ENCODE measurements at places on chromosomes 12 and 14.

DNA sequence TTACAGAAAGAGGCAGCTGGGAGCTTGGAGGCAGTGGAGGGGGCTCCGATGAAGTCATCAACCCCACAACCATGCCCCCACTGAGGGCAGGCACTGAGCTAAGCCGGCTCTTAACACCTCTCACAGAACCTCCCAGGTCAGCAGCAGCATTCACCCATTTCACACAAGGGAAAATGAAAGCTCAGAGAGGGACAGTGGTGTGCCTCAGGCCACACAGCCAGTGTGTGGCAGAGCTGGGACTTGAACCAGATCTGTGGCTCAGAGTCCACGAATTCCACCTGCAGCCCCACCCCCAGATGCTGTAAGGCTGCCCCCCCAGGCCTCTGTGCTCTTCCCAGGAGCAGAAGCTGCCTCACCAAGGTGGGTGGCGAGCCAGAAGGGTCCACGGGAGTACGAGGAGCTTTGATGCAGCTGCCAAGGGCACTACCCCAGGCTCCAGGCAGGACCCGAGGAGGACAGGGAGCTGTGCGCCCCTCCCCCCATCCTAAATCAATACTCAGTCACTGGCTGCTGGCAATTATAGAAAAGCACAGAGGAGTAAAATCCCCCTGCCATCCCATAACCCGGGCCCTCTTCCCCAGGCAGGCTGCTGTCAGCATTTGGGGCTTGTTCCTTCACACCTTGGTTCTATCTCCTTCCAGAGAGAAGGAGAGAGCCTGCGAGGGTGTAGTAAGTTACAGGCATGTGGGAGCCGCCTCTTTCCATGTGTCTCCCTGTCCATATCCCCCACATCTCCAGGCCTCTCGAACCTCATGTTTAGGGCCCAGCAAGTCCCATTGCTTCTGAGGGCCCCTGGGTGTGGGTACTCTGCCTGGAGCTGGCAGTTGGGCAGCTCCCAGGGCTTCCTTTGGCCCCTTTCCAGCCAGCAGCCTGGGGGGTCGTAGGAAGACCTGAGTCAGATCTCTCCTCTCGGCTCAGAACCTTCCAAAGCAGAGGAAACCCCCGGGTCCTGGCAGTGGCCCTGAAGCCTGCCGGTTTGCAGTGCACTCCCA lies 47.6 kb downstream of the FAM222A start:
- no peak for DNase-seq

GRCh38 chr12:114961491-114961890 lies 277.5 kb upstream of the TBX3 start:
- no peak for DNase-seq

GRCh38 chr14:75771595-75771994 lies 110.5 kb downstream of the TTLL5 start:
- DNase-seq, result no peak

DNA sequence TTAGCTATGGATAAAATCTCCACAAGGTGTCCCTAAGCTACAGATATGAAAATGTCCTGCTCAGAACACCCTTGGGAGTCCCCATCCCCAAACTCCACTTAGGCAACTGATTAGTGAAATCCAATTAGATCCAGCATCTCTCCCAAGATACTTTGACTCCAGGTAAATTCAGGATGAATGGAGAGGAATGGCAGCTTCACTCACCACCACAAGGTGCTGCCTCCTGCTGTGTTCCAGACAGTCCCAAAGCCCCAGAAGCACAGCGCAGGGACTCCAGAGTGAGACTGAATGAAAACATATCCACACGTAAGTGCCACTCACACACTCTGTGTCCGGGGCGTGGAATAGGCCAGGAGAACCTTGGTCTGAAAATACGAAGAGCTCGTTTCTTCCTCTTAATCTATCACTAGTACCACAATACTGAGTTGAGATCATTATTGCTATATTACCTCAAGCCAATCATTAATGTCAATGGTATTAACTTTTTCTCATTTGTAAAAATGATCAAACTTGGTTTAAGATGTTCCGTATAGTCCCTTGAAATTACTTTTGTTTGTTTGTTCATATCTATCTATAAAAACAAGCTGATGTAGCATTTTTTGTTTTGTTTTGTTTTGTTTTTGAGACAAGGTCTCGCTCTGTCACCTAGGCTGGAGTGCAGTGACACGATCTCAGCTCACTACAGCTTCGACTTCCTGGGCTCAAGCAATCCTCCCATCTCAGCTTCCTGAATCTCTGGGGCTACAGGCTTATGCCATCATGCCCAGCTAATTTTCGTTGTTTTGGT lies 70.0 kb upstream of the BICD1 start:
- no peak for DNase-seq

DNA sequence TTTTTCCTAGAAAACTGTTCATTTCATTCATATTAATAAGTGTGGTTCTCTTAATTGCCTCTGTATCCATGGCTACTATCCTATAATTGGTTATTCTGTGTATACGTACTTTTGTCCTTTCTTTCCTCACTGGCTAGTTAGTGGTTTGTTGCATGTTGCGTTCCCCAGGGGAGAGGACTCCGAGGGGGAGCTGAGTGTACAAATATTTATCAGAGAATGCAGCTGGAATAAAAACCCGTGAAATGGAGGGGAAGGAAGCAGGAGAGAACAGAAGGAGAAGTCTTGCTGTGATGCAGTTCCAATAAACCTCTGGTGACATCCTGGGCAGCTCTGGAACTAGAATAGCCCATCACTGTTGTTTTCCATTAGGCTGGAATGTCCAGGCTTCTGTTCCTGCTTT lies 117.1 kb upstream of the RGS6 start:
- DNase-seq, result no peak

- no peak for DNase-seq
Observed at GRCh38 chr12:24822121-24822899, 126.6 kb downstream of the BCAT1 start.

- DNase-seq, result no peak
Observed at GRCh38 chr14:71687166-71687831, 244.9 kb upstream of the RGS6 start.

- no peak for DNase-seq
Observed at GRCh38 chr12:3042394-3042793, 34.8 kb upstream of the TSPAN9 start.
